T-helper 22 cell (primary cell): ENCODE measurements at places on chromosomes 2 and 18.
A peak's percentile ranks its signal among the peaks of the same experiment; 100 is the strongest.

DNA sequence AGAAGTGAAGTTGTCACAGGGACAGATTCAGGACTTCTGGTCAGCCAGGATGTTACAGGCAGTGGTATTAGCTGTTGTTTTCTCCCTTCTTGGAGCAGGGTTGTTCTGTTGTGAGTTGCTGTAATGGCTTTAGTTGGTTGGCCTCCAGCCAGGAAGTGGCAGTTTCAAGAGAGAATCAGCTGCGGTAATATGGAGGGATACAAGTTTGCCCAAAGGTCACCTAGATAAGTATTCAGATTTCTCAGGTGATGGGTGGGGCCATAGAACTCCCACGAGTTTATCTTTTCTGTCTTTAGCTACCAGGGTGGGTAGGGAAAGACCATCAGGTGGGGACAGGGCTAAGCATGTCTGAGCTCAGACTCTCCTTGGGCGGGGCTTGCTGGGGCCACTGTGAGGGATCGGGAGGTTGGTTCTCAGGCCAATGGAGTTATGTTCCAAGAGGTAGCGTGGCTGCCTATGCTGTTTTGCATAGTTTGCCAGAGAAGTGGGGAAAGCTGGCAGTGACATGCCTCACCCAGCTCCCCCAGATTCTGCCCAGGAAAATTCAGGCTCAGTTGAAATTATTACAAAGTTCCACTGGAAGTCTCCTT is 640.4 kb upstream of the CHAC2 start:
- DNase-seq, result no peak

- peak; percentile 29 for DNase-seq
Measured at GRCh38 chr2:38959938-38960608, 70.4 kb downstream of the ARHGEF33 start.

DNA sequence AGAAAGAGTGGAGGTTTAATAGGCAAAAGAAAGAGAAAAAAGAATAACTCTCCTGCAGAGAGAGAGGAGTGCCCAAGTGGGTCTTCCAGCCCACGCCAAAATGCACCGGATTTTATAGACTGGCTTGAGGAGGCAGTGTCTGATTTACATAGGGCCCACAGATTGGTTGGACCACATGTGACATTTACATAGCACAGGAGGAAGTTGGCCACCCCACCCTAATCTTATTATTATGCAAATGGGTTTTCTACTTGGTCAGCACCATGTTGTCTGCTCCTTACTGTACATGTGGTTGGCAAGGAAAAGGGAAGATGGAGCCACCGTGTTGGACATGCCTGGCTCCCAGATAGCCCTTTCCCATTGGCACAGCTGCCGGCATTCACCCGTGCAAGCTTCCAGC is 56.8 kb downstream of the SP110 start:
- DNase-seq, result no peak

- DNase-seq, result no peak
Measured at GRCh38 chr2:45634223-45634622, 17.3 kb upstream of the PRKCE start.

DNA sequence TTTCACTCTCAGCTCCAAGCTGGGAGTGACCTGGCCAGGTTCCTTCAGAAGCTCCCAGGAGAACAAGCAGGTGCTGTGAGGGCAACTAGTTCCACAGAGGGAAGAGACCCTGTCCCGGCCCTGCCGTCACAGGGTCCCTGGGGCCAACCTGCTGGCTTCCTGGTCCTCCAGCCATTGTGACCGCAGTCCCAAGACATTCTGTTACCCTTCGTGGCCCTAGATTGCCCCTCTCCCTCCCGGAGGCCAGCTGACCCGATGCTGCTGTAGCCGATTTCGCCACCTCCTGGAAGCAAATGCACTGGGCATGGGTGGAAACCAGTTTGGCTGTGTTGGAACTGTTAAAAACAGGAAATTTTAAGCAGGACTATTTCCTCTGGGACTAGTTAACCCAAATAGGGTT is 55.4 kb downstream of the EPAS1 start:
- no peak for DNase-seq

DNA sequence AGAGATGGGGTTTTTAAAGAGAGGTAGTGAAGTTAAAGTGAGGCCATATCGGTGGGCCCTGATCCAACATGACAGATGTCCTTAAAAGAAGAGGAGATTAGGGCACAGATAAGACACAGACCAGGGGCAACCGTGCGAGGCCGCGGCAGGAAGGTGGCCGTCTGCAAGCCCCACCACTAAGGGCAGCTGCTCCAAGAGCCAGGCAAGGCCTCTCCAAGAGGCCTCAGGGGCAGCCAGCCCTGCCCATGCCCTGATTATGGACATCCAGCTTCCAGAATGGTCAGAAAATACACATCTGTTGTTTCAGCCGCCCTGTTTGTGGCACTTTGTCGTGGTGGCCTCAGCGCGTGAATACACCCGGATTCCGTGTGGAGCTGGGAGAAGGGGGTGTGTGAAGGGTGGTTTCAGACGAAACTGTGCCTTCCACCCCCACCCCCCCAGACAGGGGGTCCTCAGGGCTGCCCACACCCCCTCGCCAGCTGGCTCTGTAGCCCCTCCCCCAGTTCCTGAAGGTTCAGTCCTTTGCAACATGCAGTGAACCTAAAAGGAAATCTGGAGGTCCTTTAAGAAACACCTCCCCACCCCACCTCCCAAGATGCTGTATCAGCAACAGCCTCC is 74.1 kb upstream of the SMAD7 start:
- no peak for DNase-seq

- DNase-seq, result no peak
Measured at GRCh38 chr18:68035774-68036522, 519.4 kb upstream of the DSEL start.

- DNase-seq, result no peak
Measured at GRCh38 chr2:70753902-70754301, 14.1 kb downstream of the ADD2 start.

DNA sequence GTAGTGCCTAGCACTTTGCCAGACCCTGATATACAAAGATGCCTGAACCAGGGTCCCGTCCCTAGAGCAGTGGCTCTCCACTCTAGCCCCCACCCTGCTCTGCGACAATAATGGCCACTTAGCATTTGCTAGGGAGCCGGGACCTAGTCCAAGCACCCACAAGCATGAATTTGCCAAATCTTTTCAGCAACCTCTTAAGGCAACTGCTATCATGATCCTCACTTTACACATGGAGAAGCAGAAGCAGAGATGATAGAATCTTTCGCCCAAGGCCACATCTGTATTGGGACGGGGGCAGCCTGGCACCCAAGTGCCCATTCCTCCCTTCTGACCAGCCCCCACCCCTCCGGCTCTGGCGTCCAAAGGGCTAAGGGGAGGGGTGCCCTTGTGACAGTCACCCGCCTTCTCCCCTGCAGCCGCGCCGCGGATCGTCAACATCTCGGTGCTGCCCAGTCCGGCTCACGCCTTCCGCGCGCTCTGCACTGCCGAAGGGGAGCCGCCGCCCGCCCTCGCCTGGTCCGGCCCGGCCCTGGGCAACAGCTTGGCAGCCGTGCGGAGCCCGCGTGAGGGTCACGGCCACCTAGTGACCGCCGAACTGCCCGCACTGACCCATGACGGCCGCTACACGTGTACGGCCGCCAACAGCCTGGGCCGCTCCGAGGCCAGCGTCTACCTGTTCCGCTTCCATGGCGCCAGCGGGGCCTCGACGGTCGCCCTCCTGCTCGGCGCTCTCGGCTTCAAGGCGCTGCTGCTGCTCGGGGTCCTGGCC is 13.0 kb downstream of the SIGLEC15 start:
- DNase-seq, result no peak

DNA sequence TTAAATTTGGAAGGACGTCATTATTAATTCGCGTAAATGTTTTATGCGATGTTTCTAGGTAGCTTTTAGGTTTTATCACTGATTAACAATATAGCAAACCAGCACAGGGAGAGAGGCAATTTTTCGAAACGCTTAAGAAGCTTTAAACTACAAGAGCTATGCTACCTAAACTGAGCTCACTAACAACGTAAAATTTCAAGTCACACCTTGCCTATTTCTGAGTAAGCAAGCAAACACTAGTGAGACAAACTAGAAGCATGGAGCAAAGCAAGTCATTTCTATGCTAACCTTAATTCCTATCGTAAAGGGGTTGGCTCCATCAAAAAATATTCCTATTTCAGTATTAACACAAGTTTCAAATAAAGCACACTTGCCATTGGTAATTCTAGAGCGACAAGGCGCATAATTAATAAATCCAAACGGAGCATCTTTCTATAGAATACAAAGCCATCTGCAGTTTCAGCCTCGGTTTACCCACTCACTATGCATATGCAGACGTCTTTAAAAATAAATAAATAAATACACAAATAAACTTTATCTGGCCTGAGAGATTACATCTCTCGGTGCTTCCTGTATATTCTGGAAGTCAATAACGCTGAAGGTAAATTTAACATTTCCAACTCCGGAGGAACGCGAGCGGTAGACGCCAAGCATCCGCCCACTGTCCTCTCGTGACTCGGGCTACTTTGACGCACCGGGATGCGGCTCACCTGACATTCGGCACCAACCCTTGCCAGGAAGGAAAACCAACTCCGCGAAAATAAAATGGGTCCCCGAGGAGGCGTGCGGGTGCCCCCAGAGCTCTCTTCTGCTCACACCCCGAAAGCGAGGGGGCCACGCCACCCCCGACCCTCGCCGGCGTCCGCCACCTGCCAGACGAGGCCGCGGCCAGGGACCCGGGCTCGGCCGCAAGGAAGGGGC is 947 bp downstream of the ITSN2 start:
- peak; percentile 48 for DNase-seq

DNA sequence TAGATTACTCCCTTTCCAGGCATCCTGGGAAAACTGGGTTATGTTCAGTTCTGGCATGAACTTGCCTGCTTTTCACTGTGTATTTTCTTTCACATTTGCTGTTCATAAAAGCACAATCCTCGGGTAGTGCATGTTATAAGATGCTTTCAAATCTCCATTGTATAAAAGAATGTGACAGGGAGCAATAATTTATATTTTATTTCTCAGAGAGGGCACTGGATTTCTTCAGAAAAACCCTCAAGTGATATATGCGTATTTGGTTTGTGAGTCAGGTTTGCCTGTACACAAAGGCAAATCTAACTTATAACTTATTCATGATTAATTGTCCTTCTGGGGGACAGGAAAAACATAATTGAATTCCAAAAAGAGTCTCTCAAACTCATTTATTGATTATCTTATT is 440.7 kb upstream of the MMADHC start:
- DNase-seq, result no peak

DNA sequence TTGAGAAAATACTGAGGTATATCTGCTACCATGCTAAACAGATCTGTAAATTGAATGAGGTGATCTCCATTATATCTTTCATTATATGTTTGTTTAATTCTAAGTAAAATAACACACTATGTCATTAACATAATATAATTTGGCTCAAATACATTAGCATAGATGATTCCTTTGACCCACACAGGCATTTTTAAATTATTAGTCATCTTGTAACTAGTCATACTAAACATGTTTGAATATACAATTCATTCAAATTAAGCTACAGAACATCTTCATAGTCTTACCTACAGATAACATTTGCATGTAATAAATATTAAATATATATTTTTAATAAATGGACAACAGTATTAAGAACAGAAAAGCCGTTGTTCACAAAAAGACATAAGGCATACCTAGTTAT is 52.7 kb upstream of the KYNU start:
- DNase-seq, result no peak

- no peak for DNase-seq
Measured at GRCh38 chr2:101380376-101380775, 6.9 kb downstream of the CREG2 start.

GRCh38 chr2:105291981-105292380 is 37.6 kb downstream of the TGFBRAP1 start:
- DNase-seq, result no peak

GRCh38 chr2:219178377-219179175 is 501 bp downstream of the RETREG2 start:
- peak; percentile 35 for DNase-seq

GRCh38 chr2:43073401-43073825 is 153.0 kb downstream of the ZFP36L2 start:
- DNase-seq, result no peak

- no peak for DNase-seq
Measured at GRCh38 chr2:108542071-108542470, 7.8 kb downstream of the LIMS1 start.

DNA sequence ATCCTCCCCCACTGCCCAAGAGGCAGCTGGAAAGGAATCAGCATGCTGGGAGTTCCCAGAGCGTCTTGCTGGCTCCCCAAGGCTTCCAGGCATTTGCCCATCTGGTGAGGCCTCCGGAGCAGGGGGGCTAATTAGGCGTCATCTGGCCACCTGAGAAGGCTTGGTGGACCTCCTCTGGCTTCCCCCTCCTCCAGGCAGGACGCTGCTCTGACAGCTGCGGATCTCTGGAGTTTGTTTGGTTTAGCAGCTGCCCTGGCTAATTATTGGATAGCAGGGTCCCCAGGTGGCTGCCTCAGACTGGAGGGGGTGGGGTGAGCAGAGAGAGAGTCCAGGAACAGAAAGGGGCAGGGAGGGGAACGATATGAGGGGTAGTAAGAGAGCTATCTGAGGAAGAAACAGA is 425.2 kb upstream of the MEX3C start:
- no peak for DNase-seq

DNA sequence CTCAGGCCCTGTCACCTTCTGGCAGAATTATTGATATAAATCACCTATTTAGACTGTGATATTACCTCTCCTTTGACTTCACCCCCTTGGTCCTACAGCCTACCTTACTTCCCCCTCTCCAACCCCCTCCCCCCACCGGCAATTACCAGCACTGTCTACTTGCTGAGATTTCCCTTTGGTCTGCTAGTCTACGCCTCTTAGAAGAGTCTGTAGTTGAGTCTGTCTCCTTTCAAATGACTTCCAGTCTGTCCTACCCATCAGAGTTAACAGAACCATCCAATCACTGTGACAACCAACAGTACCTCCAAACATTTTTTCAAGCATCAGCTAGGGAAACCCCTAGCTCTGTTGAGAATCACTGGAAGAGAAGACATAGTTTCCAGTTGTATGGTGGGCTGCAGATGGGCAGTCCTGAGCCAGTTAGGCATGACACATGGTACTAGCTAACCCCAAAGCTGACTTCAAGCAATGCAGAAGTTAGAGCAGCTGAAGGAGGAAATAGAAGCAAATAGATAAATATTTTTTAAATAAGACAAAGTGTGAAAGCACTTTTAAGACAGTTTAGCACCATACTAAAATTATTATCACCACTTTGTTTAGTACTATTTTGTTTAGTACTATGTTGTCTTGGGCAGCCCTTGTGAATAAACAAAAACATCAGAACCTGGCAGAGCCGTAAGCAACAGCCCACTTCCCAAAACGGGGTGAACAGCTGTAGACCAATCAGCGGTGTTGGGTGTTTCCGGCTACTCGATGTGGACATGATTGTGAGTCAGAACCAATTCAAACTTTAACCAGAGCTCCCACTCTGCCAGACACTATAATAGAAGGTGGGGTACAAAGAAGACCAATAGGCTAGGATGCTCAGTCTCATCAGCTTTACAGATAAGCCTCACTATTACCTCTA is 2.7 kb upstream of the ASNSD1 start:
- no peak for DNase-seq

GRCh38 chr2:152635635-152636298 is 81.5 kb downstream of the PRPF40A start:
- DNase-seq, result no peak

DNA sequence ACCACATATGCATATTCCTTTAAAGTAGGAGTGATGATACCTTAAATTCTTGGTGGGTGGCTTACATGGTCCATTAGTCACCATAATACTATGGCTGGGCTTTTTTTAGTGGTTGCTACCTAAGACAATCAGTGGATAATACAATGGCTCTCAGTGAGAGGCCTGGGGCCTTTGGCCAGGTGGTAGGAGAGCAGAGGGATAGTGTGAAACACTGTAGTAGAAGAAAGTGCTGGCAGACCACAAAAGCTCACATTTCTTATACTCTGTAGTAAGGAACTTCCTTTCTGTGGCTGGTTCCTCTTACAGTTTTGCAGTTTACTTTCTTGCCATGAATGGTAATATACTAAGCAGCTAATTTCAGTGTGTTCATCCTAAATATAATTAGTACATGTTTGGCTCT is 583.5 kb downstream of the XIRP2 start:
- no peak for DNase-seq
